D341Med (cell line): ENCODE measurements at places on chromosomes 2 and 18.

- DNase-seq: no peak
Observed at GRCh38 chr2:135512099-135512498, 18.9 kb downstream of the ZRANB3 start.

DNA sequence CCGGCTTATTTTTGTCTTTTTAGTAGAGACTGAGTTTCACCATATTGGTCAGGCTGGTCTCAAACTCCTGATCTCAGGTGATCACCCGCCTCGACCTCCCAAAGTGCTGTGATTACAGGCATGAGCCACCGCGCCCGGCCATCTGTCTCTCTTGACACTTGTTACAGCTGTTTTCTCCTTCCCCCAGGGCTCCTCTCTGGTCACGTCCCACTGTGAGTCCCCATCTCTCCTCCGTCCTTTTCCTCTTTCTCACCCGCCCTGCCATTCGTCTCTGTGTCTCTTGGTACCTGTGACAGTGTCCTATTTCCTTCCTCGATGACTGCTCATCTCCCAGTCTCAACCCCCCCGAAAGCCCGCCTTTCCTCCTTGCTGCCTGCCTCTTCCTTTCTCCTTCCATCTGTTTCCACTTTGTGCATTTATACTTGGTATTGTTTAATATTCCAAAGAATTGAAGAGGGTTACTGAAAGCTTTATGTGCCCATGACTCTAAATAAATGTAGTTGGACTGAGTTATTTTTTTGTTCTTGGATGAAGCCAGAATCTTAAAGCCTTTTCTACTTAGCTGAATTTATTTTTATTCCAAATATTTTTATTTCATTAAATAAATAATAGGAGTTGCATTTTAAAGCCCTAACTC, 241.5 kb downstream of the SH3RF3 start:
- DNase-seq: no peak

GRCh38 chr18:79575891-79576685, 103.5 kb upstream of the CTDP1 start:
- DNase-seq: no peak

- no peak for DNase-seq
Observed at GRCh38 chr2:200913654-200914053, 24.5 kb downstream of the NIF3L1 start.

DNA sequence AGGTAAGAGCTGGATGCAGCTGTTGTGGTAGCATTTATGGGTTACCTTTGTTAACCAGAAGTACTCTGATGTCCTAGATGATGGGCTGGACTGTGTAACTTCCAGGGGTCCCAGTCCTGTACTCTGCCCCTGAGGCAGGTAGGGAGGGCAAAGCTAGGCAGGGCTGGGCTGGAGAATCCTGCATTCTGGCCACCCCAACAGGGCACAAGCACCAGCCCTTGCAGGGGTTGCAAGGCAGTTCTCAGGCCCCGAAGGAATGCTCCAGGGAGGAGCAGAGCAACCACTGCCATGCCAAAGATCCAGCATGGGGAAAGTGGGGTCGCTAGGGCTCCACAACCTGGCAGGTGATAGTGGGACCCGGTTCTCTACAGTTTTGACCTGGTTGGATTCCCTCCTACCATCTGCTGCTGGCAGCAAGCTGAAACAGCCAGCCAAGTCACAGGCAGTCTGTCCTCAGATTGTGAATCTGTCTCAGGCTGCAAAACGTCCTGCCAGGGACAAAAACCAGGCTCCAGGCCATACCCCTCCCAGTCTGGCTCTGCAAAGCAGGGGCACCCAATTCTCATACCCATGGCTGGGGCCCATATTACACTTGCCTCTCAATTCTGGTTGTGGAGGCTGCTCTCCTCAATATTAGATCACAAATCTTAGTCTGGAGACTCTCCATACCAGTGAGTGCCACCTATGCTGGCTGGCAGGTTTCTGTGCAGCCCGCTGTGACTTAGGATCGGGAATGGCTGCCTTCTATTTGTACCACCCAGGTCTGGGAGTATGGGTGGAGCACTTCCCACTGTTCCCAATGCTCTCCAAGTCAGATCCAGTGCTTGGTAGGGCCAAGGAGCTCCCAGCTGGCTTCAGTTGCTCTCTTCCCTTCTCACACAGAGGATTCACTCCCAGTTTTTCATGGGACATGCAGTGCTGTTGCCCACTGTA, 61.1 kb downstream of the SMCHD1 start:
- no peak for DNase-seq

- no peak for DNase-seq
Observed at GRCh38 chr18:9961041-9961440, 47.2 kb downstream of the VAPA start.

DNA sequence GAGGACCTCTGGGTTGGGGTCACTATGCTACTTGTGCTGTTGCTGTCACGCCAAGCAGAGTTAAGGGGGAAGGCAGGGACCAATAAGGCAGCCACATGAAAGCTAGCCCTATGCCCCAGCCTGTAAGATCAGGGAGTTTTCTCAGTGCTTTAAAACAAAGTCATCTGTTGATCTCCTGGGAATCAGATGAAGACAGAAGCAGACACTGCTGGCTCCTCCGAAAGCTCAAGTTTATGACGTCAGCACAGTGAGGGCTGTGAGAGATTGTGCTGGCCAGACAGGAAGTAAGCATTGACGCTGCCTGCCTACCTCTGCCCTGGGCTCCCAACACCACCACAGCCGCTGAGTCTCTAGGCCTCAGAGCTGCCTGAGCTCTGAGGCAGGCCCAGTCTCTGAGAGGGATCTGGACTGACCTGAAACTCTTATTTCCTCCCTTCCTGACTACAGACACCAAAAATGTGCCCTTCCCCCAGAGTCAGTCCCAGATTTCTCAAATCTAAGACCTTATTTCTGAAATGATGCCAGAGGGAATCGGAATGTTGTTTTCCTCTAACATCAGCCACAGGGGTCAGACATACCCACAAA, 118.1 kb upstream of the EPAS1 start:
- DNase-seq: no peak

DNA sequence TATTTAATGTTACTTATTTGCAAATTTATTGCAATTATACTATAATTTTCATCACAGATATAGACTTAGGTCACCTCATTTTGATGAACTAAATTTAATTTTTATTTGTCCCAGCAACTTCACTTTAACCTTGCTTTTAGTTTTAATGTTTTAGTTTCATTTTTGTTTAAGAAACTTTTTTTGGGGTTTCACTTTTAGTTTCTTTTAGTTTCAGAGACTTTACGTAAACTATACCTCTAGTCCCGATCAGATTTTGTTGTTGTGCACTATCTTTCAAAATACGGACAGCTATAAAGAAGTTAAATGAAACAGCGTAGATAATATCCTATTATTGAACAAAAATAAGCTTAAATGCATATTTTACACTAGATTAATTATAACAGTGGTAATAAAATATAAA, 460.5 kb downstream of the ERBB4 start:
- DNase-seq: no peak

GRCh38 chr2:220277445-220277975, 650.1 kb downstream of the SLC4A3 start:
- DNase-seq: no peak
